NCI-H2029 treated with DMSO at 0.1 percent for 48 hours (cell line): ENCODE measurements at places on chromosomes 3 and 15.

DNA sequence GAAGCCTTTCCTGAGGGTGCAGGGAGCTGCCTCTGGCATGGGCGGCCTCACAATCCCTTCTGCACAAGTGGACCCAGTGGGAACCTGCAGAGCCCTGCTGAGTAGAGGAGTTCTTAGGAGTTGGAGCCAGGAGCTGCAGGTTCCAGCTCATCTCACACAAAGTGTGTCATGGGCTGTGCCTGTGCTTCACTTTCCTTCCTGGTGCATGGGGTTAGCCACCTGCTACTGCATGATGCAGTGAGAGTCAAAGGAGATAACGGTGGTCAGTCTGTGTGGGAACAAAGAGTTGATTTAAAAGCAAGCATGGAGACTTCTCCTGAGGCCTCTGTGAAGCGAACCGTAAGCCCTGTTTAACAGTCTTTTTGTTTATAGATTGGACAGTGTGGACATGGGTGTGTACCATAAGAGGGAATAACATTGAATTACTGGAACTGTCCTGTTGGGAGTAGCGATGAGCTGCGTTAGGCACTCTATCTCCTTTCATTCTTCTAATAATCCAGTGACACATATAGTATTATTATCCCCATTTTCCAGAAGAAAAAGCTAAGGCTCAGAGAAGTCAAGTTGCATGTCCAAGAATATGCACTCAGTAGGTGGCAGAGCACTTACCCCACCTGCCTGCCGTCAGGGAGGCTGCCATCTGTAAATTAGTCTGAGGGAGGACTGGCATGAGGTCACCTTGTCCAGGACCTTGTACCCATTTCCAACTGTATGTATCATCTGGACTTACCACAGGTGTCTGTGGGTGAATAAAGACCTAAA lies 68.7 kb upstream of the PRR23C start:
- no peak for DNase-seq

DNA sequence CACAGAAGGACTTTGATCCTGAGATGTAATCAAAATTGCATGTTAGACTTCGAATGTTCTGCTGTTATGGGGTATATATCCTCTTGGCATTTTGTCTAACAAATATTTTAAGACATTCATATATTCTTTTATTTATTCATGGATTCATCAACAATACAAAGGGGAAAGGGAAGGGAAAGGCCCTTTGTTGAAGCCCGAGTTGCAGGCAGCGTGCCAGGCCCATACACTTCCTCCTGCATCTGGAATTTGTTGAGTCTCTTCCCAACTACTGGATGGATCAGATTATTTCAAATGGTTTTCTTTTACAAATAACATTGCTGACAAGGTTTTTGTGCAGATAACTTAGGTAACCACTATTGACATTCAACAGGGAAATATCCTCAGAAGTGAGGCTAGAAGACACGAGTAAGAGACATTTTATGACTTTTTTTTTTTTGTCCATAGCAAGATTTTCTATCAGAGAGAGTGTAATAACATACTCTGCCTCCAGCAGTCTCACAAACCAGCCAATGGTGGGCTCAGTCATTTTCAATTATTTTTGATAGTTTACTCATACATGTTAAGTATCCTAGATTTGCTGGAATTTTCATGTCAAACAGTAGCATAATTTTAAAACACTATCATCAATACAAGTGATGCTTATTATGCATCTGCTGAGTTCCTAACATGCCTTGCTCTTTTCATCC lies 94.3 kb downstream of the RPL39L start:
- DNase-seq, result no peak

DNA sequence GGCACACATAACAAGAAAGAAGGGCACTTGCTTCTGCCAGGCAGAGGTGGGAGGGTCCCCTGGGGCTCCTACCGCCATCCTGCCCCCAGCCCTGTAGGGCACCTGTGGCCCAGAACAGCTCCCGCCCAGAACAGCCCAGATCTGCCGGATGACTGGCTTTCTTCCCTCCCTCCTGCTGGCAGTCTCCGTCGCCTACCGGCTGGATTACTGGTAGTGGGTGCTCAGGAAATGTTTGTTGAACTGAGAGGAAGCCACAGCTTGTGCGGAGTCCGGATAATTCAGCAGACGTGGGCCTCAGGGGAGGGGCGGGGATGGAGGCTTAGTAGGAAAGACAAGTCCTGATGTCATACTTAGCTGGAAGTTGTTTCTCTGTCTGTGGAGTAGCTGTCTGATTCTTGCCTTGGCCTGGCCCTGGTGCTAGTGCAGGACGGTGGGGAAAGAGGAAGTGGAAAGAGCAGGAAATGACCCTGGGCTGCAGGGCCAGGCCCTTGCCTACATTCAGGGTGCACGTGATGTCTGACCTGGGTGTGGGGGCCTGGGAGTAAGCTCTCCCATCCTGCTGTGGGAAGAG lies 6.7 kb downstream of the CCDC9B start:
- no peak for DNase-seq

- DNase-seq, result no peak
Observed at GRCh38 chr3:71721651-71722157, 3.5 kb downstream of the EIF4E3 start.

GRCh38 chr3:183959214-183959613 lies 58.5 kb downstream of the ABCC5 start:
- DNase-seq, result no peak

- no peak for DNase-seq
Observed at GRCh38 chr3:72008226-72008996, 223.5 kb upstream of the PROK2 start.

GRCh38 chr15:49827311-49827710 lies 206.5 kb downstream of the DTWD1 start:
- no peak for DNase-seq

GRCh38 chr3:102205647-102206046 lies 229.2 kb upstream of the ZPLD1 start:
- no peak for DNase-seq

DNA sequence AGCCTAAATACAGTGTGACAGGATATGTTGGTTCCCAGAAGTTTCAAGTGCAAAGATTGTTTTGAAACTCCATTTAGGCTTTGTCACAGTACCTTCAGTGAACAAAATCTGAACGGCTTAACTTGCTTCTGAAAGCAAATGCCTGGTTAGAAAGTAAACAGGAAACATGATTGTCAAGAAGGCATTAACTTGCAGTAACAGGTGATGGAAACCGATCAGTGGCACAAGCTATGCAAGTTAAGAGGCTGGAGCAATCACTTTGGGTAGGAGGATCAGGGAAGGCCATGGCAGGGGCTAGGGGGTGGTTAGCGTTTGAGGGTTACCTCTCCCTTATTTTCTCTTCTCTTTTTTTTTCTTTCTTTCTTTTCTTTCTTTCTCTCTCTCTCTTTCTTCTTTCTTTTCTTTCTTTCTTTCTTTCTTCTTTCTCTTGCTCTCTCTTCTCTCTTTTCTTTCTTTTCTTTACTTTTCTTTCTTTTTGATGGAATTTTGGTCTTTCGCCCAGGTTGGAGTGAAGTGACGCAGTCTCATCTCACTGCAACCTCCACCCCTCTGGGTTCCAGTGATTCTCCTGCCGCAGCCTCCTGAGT lies 2.4 kb downstream of the HYKK start:
- no peak for DNase-seq

DNA sequence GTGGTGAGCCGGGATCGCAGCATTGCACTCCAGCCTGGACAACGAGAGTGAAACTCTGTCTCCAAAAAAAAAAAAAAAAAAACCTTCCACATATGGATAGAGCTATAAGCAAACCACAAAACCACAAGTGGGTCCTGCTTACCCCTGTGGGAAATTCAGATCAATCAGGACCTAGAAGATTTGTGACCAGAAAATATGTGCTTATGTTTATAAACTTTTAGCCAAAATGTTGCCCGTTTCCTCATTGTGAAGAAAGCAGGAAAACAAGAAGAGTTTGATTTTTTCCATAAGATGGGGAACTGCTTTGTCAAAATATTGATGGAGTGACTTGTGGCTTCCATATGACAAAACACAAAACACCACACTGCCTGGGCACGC lies 3.4 kb upstream of the SLC25A38 start:
- DNase-seq, result no peak

DNA sequence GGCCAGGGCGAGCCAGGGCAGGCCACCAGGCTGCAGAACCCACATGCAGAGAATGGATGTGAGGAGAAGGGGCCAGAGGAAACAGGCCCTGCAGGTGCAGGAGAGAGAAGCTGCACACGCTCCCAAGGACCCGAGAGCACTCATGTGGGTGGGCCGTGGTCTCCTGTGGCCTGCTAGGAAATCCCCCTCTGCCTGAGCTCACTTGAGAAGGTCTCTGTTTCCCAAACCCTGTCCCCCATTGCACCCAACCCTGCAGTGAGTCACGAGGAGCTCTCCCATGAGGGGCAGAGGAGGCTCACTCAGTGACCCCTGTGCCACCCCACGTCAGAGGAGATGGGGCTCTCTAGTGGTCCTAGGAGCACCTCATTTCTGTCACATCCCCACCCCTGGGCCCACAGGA lies 111.1 kb downstream of the KLF13 start:
- no peak for DNase-seq

GRCh38 chr3:181581656-181582055 lies 130.1 kb upstream of the SOX2 start:
- no peak for DNase-seq

GRCh38 chr3:147937891-147938290 lies 528.7 kb downstream of the ZIC1 start:
- DNase-seq, result no peak

GRCh38 chr3:176566757-176567156 lies 630.5 kb downstream of the TBL1XR1 start:
- no peak for DNase-seq

DNA sequence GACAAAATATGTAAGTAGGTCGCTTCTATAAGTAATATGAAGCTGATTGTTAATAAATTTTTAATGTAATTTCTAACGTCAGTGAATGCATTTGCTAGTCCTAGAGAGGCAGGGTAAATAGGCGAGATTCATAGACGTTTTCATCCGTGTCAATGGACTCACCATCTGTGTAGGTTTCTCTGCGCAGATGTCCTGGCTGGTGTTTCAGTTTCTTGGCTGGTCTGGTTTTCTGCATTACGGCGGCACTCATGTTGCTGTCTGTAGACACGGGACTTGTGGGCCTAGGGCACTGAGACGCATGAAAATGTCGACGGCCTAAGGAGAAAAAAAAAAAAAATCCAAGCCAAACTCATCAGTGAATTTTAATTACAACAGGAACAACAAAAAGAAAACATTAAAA lies 1153.3 kb downstream of the ROBO1 start:
- no peak for DNase-seq

DNA sequence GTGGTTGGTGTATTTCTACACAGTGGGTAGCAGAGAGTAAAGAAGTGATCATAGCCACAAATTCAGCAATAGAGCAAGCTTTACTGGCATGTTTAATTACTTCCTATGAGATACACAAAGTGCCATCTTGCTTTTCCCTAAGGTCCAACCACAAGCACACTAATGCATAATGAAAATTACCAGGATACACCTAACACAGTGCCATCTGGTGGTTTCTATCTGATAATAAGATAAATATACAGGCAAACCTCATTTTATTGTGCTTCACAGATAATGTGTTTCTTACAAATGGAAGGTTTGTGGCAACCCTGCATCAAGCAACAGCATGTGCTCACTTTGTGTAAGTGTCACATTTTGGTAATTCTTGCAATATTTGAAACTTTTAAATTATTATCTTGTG lies 223.0 kb downstream of the NSUN3 start:
- no peak for DNase-seq

DNA sequence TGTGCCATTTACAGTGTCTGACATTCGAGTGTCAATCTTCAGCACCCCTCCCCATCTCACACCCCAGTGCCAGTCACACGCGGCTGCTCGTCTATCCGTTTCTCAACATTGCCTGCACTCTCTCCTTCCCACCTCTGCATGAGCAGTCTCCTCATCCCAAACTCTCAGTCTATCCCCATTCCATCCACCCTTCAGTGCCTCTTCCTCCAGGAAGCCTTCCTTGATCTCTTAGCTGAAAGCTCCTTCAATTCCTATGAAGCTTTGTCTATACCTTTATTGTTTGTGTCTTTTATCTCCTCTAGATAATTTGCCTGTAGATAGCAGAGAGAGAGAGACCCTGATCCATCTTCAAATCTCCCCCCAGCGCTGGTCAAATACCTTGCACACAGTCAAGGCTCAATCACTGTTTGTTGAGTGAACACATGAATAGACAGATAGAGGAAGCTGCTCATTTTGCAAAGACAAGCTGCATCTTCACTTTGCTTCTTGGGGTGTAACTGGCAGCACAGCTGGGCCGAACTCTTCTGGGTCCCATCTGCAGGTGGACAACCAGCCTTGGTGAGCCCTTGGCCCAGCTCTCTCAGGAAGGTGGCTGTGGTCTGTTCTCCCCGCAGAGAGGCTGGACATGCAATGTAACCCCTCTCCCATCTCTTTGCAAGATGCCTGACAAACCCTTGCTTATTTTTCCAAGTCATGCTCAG lies 52.8 kb downstream of the ITGA11 start:
- no peak for DNase-seq

- no peak for DNase-seq
Observed at GRCh38 chr3:180776433-180776832, 97.1 kb upstream of the CCDC39 start.

DNA sequence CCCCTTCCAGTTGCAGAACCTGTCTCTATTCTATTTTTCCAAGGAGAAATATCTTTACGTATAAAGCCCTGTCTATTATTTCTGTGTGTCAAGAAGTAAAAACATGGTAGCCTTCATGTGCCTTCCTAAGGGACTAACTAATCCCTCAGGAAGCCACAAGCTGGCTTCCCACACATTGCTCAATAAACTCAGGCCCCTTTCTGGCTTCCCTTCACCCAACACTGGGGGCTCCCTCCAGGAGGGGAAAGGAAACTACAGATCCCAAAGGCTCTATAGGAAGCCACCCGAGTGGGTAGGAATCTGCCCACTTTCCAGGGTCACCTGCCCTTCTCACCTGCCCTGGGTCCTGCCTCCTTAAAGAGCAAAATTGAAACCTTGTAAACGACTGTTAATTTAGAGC lies 4.6 kb downstream of the TLE3 start:
- DNase-seq, result no peak

DNA sequence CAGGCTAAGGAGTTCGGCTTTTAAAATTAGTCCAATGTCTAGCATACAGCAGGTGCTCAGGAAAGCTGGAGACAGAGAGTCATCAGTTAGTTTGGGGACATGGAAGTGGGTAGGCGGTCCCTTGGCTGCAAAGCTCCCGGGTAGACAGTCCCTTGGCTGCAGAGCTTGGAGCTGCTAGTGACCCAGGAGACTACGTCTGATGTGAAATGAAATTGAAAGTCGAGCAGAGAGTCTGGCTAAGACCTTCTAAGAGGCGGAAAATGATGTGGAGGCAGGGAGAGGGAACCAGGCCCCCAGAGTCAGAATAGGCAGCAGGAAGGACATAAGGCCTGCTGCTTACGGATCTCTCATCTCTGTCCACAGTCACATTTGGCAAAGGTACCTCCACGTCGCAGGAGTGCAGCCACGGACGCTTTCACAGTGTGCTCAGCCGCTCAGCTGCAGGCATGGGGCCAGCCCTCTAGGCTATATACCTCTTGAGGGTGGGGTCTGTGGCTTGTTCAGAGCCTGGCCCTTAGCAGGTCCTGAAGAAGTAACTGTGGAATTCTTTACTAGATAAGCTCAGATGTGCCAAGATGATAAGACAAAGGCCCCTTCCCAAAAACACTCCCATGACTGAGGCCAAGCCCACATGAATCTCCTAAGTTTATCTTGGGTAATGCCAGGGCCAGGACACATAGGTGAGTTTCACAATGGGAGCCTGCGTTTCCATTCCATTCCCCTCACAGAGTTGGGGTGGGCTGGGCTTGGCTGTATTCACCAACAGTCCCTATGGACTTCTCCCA lies 131.7 kb downstream of the XXYLT1 start:
- DNase-seq, result no peak
